ENCODE measurements at places on chromosomes 3 and 15. TPM values are rescaled to one million over a fixed set of nuclear protein-coding genes. Genes with fewer than 3 reads are reported as not detected.

Gene PPM1L
- total RNA-seq, result 2.6 TPM

Gene CYP8B1
- total RNA-seq, result not detected

Gene FRMD5
- total RNA-seq, result 0.23 TPM

Gene MKRN3
- total RNA-seq, result 1.3 TPM

Gene EPHB1
- total RNA-seq, result 0.78 TPM

Gene LRRC31
- not detected for total RNA-seq

Gene GRM2
- 0.20 TPM for total RNA-seq

Gene SLC9C1
- total RNA-seq, result not detected

Gene IRAK2
- total RNA-seq, result 3.0 TPM

DNA sequence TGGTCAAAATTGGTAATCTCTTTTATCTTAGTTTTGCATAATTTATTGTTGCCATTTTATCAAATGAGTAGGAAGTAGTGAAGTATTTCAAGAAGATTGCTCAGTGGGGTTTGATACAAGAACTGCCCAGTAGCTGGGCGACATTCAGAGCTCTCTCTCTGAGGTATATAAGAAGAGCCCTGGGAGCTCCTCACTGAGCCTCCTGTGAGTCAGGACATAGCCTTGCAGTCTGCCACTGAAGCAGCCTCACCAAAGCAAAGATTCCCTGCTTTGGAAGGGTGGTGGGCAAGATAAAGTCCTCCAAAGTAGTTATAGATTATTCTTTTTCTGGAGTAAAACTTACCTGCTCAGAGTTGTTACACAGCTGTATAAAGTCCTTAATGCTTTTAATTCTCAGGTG is 26.1 kb downstream of the SKIL start:
- no peak for DNase-seq

DNA sequence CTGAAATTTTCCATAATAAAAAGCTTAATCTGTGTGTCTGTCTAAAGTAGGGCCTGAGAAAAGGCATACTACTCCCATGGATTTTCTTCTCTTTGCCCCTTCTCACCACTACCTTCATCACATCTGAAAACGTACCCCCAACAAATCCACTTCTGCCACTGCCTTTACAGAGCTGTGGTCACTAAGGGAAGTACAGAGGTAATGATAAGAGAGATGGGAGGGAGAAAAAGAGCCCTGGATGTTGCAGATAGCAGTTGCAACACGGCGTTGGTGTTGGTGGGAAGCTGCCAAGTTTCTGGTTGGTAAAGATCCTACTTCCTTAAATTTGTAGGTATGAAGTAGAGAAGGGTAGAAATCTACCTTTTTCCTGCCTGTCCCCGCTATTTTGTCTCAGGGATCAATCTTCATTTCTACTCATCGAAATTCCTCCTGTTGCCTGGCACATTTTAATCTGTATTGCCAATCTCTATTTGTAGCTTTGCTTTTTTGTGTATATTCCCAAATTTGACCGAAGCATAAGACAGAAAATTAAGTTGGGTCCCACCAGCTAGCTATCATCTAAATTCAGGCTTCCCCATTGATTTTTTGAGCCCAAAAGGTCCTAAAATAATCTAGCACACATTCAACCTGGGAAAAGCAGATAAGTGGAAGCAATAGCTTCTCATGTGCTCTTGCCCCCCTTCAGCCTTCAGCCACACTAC is 102.9 kb downstream of the TFDP2 start:
- no peak for DNase-seq

- DNase-seq, result no peak
Measured at GRCh38 chr3:18591120-18591519, 166.0 kb upstream of the SATB1 start.

DNA sequence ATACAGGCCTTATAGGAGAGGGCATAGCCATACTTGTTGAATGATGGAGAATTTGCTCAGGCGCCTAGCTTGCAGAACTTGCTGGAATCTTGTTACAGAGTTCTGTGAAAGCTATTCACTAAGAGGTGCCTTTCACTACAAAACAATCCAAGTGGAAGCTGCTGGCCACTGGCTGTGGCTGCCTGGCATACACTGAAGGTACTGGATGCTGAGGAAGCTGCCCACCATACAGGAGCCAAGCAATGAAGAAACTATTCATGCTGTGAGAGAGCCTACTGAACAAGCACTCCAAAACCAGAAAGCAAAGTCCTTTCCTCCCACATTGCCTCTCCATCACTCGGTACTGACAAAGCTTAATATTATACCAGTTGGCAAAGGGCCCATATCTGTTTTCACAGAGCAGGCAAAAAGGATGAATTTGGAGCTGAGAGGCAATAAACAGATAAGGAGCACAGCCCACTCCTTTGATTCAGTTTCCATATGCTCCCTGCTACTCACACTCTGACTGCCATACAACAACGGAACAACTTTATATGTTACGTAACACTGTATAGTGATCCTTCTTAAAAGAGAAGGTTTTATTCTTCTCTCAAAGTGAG is 192.6 kb upstream of the ALCAM start:
- no peak for DNase-seq

- no peak for DNase-seq
Measured at GRCh38 chr3:173617490-173617889, 219.9 kb downstream of the NLGN1 start.

DNA sequence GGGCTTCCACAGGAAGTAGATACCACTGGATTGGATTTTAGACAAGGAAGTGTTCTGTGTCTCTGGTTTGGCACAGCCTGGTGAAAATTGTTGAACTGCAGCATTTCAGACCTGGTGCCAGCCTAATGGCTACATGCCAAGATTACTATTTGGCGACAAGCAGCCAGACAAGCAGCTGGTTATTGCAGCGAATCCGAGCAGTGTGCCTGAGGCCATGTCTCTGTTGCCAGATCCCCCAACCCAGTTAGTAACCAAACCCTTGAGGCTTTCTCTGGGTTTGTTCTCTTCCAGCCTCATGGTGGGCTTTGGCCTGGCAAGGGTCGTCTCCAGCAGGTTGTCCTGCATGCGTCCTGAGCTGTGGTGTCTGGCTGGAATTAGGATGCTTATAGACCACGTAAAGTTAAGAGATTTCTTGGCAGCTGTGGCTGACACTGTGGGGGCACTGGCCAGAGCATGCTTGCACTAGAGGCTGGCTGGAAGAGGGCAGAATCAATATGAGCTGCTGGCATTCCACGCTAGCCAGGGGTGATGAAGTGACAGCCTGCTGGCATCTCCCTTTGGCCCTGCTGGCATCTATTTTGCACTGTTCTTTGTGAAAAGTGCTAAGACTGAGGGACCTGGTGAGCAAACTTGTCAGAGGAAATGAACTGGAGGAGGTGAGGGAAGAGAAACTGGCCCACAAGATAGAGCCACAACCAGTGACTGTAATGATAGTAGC is 172.6 kb downstream of the RBMS3 start:
- DNase-seq, result no peak

GRCh38 chr15:58430224-58430787 is 1.5 kb upstream of the LIPC start:
- DNase-seq, result no peak

GRCh38 chr3:17322106-17322793 is 420.2 kb downstream of the TBC1D5 start:
- DNase-seq, result peak; percentile 4

- no peak for DNase-seq
Measured at GRCh38 chr15:49232236-49232806, 62.3 kb downstream of the GALK2 start.

DNA sequence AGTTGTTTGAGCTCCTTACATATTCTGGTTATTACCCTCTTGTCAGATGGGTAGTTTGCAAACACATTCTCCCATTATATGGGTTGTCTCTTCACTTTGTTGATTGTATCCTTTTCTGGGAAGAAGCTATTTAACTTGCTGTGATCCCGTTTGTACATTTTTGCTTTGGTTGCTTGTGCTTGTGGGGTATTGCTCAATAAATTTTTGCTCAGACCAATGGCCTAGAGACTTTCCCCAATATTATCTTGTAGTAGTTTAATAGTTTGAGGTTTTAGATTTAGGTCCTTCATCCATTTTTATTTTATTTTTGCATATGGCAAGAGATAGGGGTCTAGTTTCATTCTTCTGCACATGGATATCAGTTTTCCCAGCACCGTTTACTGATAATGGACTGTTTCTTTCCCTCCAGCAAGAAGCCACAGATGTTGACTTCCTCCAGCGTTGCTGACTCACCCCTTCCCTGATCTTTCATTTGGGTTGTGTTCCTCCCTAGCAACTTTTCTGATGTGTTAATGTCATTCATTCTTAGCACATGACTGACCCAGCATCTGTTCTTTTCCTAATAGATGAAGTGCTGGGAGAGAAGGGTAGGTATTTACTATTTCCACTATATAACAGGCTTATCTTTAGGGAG is 166.7 kb upstream of the SGO1 start:
- no peak for DNase-seq

- no peak for DNase-seq
Measured at GRCh38 chr3:52062505-52062904, 6.1 kb upstream of the DUSP7 start.

DNA sequence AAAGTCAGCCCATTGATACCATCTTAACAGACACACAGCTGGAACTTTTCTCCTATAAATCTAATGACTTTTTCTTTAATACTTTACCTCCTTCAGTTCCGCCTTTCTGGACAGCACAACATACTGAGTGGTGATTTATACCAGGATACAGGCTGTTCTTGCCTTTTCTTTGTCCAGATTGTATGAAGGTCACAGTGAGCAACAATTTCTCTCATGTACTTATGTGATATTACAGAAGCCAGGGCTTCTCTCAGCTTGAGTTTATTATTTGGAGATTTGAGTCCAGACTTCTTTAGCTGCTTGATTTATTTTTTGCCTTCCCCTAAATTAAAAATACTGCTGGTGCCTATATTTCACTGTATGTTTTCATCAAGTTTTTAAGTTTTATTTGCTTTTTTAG is 976.0 kb downstream of the ROBO2 start:
- DNase-seq, result no peak

DNA sequence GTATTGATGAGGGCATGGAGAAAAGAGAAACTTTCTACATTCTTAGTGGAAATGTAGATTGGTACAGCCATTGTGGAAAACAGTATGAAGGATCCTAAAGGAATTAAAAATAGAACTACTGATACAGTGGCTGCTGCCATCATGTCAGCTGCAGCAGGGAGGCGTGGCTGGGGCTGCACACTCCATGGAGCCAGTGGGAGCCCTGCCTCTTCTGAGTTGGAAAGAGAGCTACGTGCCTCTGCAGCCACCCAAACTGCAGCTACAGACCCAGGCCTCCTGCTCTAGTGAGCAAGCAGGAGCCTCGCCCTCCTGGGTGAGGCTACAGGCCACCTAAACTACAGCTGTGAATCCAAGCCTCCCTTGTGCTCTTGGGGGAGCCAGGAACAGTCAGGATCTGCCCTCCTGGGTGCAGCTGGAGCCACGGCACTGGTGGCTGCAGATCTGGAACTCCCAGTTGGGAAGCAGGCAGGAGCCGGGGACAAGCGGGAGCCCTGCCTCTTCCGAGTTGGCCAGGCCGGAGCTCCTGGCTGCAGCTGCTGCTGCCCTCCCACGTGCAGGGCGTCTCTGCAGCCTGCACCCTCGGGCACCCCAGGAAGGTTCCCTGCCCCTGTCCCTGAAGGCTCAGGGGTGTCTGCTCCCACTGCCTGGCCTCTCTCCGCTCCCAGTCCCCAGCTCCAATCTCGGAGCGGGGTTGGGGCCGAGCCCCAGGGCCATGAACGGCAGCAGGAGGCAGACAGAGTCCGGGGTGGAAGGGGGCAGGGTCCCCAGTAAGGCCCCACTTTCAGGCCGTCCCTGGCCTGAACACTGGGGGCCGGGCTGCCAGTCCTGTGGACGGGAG is 64.5 kb downstream of the THBS1 start:
- no peak for DNase-seq

GRCh38 chr3:65500398-65501306 is 538.1 kb downstream of the MAGI1 start:
- no peak for DNase-seq

DNA sequence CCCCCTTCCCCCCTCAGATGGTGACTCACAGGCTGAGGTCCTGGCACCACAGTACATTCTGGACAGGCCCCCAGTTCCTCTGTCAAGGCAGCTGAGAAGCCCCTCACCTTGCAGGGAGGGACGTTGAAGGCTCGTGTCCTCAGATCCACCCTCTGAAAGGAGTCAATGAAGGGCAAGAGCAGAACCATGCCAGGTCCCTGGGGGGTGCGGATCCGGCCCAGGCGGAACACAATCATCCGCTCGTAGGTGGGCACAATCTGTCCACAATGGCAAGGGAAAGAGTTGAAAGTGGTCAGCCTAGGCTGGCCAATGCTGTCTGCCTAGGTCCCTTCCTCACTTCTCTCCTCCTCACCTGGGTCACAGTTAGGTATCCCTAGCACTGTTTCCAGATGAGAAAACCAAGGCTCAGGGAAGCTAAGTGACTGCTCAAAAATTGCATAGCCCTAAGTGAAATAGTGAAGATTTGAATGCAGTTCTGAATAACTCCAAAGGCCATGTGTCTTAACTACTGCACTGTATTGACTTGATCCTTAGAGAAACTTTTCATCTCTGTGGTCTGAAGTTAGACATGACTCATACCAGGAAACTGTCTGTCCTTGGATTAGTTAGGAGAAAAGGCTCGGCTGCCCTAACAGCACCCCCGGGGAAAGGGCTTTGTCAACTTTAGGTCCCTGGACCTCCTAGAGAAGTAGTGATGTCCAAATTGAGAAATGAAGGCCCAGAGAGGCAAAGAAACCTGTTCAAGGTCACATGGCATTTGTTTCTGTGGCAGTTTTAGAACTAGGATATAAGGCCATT is 2.9 kb downstream of the STOML1 start:
- no peak for DNase-seq

- DNase-seq, result peak; percentile 26
Measured at GRCh38 chr3:141044695-141045641, 6.2 kb upstream of the SPSB4 start.

DNA sequence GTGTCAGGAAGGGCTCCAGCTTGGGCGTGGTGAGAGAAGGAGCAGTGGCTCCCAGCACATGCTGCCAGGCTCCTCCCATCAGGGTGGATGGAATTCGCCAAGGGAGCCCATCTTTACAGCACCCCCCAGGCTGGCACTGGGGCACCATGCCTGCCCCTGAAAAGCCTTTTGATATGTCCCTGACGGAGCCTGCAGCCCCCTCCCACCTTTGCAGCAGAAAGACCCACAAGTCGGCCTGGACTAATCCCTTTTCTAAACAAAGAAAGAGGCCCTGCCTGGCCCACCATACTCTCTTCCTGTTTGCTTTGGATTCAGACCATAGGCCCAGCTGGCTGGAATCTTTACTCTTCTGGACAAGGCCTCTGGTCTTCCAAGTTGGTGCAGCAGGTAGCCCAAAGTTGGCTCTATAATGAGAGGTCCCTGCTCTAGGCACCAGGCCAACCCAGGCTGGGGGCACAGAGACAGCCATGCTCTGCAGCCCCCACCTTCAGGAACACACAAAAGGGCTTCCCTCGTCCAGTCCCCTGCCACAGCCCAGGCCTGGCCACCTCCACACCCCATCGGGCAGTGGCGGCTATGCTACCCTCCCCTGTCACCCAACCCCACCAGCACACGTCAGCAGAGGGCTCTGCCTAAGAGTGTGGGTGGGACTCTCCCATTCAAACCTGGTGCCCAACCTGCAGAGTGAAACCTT is 5.4 kb downstream of the ANPEP start:
- no peak for DNase-seq

- no peak for DNase-seq
Measured at GRCh38 chr3:161694682-161695564, 198.3 kb downstream of the OTOL1 start.

GRCh38 chr3:66253790-66254620 is 33.2 kb downstream of the SLC25A26 start:
- DNase-seq, result no peak

- DNase-seq, result no peak
Measured at GRCh38 chr3:195823280-195823679, 11.6 kb upstream of the MUC4 start.
